GM23338 (cell line): ENCODE measurements at places on chromosomes 5 and 9.

DNA sequence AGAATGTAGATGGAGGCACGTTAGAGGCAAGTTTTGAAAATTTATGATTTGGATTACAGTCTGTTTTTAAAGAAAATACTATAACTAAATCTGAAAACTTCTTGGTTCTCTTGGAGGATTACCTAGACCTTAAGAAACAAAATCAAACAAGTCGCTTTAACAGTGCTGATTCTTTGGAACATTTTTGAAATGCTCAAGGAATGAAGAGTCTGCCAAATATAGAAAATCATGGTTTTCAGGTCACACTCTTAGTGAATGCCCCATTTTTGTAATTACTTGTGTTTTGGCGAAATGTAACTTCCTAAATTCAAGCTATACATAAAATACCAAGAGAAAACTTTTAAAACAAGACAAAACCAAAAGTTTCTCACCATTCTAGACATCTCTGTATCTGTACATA is 93.2 kb downstream of the EQTN start:
- no peak for DNase-seq

GRCh38 chr5:39257554-39257953 is 38.2 kb upstream of the FYB1 start:
- no peak for DNase-seq

DNA sequence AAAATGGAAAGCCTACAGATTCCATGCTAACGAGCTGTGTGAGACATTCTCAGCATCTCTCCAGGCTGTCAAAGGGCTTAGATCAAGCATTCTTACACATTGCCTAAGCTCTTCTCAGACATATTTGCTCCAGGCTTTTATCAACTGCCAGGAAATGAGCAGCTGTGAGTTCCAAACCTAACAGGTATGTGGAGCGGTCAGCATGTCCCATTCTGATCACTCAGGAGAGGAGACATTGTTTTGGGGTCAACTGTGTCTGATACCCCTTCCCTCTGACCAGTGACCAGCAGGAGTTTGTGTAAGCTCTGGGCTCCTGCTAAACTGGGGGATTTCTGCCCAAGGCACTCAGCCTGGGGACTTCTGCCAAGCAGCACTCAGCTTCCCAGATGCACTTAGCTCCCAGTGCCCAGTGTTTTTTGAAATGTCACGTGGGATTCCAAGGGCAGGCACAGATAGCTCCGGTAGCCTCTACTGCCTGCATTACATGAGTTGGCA is 229.1 kb downstream of the SEC61B start:
- DNase-seq, result no peak

- no peak for DNase-seq
These were observed 23.8 kb upstream of the IQGAP2 start for GRCh38 chr5:76379316-76379715.

DNA sequence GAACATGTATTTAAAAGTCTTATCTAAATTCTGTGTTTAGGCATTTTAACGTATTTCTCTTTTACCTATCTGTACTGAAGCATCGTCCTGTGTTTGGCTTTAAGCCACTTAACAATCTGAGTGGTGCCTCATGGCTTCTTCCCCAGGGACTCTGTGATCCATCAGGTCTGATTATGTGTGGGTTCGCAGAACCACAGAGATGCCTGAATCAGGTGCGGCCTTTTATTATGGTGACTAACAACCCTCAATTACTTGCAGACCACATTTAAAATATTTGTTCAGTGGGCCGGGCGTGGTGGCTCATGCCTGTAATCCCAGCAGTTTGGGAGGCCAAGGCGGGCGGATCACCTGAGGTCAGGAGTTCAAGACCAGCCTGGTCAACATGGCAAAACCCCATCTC is 39.6 kb upstream of the SAP30L start:
- no peak for DNase-seq
